T-helper 22 cell (primary cell): ENCODE measurements at places on chromosomes 6 and 20.

DNA sequence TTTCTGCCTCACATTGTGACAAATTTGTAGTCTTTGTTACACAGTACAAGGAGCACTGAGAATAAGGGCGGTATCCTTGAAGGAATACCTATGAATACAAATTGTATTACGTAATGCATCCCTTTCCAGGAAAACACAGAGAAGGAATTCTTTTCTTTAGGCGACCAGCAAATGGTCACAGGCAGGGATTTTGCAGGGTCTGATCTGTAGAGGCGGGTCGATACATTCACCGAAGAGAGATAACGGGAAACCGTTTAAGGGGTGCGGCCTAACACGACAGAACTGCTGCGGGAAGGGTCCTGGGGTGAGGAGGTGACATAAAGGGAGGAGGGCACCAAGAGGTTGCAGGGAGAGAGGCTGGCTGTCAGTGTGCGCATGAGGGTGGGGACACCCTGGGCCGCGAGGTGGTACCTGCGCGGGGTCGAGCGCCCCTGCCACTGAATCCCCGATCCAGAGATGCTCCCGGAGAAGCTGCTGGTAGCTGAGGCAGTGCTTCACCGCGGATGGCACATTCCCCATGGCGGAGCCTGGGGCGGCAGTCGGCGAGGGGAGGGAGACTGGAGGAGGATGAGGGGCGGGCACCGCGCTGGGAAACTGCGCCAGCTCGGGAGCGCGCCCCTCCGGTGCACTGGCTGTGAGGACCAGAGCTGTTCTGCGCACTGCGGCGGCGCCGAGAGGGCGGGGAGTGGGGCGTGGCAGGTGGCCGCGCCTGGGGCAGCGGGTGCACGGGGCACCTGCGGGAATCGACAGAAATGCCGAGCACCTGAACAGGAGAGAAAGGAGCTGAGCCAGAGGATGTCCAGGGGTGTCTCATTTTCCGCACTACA is at the start of gene HMGCLL1:
Gene HMGCLL1, minus strand, starts transcription at position 656 of the 827 bp plus-strand sequence. Its CDS starts 137 bp downstream, at position 519.
- DNase-seq: no peak

GRCh38 chr6:126170433-126170832 is 169.5 kb upstream of the CENPW start:
- no peak for DNase-seq

- DNase-seq: no peak
These were observed 23.1 kb upstream of the TMEM242 start for GRCh38 chr6:157346373-157346772.

DNA sequence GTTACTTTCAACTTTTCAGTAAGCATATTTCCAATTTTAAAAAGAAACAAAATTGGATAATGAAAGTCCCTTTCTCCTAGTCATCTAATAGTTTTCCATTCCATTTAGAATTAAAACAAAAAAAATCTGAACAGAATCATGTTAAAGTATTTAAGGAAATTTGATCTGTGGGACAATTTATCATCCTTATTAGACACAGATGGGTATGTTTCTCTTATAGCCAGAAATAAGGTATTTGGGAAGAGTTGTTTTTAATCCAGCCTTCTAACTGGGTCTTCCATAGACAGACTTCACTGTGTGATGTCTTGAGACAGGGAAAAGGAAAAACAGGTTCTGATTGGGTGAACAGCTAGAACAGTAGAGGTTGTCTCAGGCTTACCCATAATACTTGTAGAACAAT is 39.5 kb upstream of the STXBP5 start:
- no peak for DNase-seq

GRCh38 chr6:28315628-28316027 is 20.3 kb downstream of the ZSCAN31 start:
- DNase-seq: no peak

DNA sequence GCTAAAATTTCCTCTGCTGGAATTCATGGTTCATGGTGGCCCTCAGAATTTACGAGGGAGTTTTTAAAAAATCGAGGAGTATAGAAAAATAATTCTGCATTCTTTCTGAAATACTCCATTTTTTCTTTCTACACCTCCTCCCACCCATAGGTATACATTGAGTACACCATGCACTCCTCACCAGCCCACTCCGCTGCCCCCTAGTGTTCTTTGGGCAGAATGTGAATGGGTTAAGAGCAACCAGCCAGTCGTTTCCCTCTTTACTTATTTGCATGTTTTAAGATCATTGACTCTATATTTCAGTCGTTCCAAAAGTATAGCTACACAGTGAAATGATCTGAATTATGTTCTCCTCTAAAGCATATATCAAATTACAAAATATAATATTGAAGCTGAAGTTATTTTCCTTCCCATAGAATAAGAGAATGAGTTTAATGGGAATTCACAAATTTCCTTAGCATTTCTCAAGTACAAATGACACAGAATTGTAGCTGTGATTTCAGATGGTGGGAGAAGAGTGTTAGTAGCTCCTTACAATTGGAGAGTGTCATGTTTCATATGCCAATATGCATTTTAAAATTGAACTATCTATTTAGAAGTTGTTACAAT is 977.7 kb upstream of the SLC35B3 start:
- no peak for DNase-seq

- no peak for DNase-seq
These were observed 170.4 kb downstream of the HTR1B start for GRCh38 chr6:77292564-77293546.

- no peak for DNase-seq
These were observed 87.6 kb downstream of the AGPAT4 start for GRCh38 chr6:161186173-161186769.

- no peak for DNase-seq
These were observed 360.4 kb downstream of the ZFAND3 start for GRCh38 chr6:38179794-38180430.

DNA sequence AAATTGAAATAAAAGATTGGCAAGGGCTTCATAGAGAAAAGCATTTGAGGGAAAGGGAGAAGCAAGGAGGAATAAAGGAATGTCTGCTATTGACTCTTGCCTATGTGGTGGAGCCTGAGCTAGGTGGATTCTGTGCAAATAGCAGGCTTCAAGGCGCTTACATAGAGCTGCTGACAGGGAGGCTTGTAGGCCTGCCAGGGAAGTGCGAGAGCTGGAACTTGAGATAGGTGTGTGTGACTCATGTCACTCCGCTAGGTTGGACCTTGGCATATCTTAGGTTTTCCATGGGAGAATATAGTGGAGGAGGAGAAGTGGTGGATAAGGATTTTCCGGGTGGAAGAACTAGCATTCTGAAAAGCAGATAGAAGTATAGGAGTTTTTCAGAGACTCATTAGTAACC is 14.0 kb downstream of the SNRNP48 start:
- no peak for DNase-seq

DNA sequence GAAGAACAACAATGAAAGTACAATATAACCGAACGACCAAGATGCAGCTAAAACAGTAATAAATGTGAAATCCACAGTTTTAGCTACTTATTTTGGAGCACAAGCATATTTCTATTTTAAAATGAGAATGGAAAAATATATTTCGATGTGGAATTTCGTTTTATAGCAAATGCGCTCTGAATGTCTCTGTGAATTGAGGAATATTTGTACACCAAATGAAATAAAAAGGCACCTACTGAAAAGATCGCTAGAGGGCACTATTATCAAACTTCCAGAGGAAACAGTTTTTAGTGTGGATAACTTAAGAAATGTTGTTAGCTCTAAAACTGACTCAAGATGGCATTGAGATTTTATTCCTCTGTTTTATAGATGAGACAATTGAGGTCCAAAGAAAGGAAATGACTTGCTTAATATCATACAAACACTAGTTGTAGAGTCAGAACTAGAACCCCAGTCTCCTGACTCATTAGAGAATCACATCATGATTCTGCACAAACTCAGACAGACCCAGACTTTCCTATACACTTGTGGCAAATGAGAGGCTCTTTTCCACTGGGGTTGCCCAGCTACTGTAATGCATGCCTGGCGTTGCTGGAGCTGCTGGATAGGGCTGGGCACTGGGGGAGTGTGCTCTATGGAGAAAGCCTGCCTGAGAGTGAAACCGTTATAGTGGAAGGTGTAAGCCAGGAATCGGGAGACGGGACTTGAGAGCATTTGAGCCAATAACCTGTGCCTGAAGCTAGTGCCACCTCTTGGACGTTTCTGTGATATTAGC is 51.9 kb downstream of the GCLC start:
- DNase-seq: no peak

DNA sequence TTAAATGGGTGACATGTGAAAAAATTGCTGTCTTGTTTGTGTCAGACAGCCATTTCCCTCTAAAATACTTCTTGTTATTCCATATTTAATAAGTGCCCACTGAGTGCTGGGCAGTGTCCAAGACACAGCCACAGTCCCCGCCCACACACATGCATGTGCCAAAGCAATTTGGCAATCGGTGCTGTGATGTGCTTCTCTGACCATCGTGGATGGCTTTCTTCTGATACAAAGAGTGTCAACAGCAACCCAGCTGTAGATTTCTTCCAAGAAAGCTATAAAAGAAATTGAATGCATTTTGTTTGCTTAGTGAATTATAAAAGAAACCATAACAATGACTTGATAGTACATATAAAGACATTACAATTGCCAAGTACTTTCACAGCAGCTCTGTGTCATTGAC is 140.5 kb upstream of the ATXN1 start:
- no peak for DNase-seq

- no peak for DNase-seq
These were observed 673.6 kb downstream of the CD109 start for GRCh38 chr6:74369556-74369993.

GRCh38 chr20:17457079-17457478 is 74.1 kb downstream of the BFSP1 start:
- DNase-seq: no peak

DNA sequence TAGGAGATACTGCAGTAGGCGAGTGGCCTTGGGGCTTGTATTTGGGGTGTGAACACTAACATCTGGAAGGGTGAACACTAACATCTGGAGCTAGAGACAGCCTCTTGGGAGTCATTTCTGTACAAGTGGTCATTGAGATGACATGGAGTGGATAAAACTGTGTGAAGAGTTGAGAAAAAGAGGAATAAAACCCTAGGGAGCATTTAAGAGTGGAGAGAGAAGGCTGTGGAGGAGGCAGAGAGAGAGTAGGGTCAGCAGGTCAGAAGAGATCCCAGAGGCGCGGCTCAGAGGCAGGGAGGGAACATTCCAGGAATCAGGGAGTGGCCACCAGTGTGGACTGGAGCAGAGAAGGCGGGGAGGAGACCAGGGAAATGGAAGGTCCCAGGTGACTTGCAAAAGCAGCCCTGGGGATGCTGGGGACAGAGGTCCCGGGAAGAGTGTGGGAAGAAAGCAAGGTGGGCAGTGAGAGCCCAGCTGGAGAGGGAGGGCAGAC is 202.0 kb upstream of the RNF24 start:
- DNase-seq: no peak

DNA sequence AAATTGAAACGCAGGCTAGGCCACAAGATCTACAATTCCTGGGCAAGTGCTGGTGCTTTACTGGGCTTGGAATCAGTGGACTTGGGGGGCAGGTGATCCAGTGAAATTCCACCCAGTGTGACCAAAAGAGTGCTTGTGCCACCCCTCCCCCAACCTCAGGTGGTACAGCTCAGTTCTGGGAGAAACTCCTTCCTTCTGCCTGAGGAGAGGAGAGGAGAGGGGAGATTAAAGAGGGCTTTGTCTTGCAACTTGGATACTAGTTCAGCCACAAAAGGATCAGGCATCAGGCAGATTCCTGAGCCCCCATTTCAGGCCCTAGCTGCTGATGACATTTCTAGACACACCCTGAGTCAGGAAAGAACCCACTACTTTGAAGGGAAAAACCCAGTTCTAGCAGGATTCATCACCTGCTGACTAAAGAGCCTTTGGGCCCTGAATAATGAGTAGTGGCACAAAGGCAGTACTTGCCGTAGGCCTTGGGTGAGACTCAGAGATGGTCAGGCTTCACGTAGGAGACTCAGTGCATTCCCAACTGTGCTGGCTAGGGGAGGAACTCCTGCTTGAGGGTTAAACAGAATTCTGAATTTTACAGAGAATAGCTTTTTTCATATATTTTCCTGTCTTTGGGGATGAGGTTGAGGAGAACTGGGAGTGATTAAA is 446.7 kb downstream of the BMP2 start:
- no peak for DNase-seq
